ENCODE measurements at places on chromosomes 1 and 21. TPM values are rescaled to one million over a fixed set of nuclear protein-coding genes. Genes with fewer than 3 reads are reported as not detected.

SERINC2 gene
- total RNA-seq = 1.7 TPM

OR14K1 gene
- not detected for total RNA-seq

SIKE1 gene
- total RNA-seq = 45.3 TPM

SYT11 gene
- total RNA-seq = 25.2 TPM

CHML gene
- total RNA-seq = 4.6 TPM

PLA2G2C gene
- total RNA-seq = 0.33 TPM

ATXN7L2 gene
- total RNA-seq = 3.3 TPM

TNFSF4 gene
- total RNA-seq = 2.8 TPM

Data from esophagus muscularis mucosa (tissue), 4 donors.